ENCODE measurements at places on chromosomes 16 and 17.

DNA sequence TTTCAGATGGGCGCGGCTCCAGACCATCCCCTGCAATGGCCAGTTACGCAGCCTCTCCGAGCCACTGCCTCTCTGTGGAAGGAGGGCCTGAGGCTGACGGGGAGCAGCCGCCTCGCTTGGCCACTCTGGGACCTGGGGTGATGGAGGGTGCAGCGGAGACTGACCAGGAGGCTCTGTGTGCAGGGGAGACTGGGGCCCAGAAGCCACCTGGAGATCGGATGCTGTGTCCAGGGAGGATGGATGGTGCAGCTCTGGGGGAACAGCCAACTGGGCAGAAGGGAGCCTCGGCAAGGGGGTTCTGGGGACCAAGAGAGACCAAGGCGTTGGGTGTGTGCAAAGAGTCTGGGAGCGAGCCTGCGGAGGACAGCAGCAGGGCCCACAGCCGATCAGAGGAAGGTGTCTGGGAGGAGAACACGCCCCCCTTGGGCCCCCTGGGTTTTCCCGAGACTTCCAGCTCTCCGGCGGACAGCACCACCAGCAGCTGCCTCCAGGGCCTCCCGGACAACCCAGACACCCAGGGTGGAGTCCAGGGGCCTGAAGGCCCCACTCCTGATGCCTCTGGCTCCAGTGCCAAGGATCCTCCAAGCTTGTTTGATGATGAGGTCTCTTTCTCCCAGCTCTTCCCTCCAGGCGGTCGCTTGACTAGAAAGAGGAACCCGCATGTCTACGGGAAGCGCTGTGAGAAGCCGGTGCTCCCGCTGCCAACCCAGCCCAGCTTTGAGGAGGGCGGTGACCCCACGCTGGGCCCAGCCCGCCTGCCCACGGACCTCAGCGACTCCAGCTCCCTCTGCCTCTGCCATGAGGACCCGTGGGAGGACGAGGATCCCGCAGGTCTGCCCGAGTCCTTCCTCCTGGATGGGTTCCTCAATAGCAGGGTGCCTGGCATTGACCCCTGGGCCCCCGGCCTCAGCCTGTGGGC is 17.4 kb upstream of the ZFPM1 start:
- DNase-seq = no peak

DNA sequence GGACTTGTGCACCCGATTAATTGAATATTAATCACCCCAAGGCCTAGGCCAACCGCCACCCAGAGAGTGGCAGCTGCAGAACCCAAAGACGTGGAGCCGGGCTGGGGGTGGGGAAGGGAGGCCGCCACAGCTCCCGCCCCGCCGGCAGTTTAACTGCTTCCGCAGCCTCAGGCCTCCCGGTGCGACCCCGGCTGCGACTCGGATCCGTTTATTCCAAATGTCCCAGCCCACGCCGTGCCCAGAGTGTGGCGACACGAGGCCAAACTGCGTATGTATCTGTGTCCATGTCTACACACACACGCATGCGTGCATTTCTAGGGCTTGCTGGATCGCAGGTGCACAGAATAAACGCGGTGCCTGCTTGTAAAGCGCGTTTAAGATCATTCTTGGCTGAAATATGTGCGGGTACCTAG is 802 bp upstream of the TOB1 start:
- peak; percentile 67 for DNase-seq

GRCh38 chr17:79097226-79098055 is 22.8 kb downstream of the ENGASE start:
- no peak for DNase-seq

DNA sequence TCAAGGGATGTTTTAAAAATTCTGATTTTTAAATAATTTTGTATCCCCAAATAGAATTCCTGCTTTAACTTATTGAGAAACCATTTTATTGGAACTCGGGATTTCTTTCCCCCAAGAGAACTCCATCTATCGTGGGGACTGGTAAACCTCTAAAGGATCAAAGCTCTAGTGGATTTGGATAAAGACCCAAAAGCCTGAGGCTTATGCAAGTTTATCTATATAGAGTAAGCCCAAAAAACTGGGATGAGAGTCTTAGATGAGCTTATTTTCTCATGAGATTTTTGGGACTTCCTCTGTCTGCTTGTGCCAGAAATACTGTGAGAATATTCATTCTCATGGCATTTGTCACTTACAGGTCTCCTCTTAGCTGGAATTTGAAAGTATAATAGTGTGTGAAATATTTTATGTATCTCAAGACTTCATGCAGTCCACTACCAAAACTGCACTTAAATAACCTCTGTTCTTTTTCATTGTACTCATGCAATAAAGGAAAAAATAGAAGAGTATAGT is 333.1 kb downstream of the BCAS3 start:
- DNase-seq = no peak

DNA sequence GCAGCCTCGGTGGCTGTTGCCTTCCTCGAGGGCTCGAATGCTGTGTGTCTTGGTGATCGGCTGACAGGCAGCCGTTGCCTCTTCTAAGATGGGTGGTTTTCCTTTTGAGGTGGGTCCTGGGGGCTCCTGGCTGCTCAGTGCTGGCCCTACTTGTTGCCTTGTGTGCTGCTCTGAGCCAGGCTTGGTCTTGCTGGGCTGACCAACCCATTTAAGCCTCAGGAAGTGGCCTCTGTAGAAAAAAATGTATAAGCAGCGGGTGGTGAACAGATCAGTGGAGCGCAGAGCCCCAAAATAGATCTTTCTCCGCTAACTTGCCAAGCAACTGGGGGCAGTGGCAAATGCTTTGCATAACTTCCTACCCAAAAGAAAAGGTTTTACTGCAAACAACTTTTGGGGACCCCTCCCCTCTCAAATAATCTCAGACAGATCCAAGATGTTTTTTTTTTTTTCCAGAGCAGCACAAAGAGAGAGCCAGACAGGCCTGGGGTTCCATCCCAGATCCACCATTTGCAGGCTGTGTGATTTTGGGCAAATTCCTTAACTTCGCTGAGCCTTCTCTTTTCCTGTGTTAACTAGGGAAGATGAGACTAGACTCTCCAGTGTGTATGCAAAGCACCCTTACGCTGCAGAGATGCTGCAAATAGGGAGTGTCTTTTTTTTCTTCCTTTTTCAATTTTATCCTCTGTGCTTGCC is 42.5 kb downstream of the PLCG2 start:
- DNase-seq = no peak

- DNase-seq = no peak
Observed at GRCh38 chr16:7083096-7083495, 249.5 kb upstream of the RBFOX1 start.

DNA sequence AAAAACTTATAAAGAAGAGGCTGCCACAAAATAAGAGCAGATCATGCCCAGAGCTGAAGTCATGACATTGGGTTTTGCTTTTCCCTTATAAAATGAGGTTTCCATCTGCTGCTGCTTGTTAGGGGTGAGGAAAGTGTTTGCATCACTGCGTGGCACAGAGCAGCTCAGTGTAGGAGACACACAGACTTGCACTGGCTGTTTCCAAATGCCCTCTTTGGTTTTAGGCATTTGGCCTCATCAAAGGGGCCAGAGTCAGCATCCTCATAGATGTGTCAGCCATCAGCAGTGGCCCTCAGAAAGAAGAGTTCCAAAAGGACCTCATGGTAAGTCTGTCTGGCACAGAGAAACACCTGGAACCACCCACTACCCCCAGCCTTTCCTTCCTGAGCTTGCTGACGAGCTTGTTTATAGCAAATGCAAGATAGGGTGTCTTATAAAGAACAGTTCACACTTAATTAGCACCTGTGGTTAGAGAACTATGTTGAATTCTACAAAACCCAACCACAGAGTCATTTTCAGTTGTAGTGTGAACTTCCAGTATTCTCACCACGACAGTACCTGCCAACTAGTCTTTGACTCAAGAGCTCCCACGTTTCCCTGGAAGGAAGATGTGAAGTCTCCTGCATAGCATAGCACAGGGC is 17.0 kb downstream of the VWA3A start:
- no peak for DNase-seq

GRCh38 chr16:17945080-17945601 is 391.4 kb downstream of the NPIPA8 start:
- DNase-seq = no peak

DNA sequence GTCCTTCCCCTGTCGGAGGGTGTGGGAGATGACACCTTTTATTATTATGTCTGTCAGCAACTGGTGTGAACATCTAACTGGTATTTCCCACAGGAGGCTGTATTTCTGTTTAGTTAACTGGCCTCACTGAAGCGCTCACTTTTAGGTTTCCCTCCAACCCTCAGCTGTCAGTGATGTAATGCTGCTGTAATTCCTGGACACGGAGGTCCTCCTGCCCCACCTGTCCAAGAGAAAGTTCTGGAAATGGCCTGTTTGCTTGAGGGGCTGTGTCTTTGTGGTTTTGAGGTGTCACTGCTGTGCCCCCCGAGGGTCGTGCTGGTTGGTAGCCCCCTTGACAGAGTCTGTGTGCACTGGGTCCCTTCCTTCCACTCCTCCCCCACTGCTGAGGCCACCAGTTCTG is 11.5 kb downstream of the KCNJ12 start:
- no peak for DNase-seq

GRCh38 chr17:79781736-79782575 is 4.0 kb downstream of the CBX2 start:
- DNase-seq = no peak

DNA sequence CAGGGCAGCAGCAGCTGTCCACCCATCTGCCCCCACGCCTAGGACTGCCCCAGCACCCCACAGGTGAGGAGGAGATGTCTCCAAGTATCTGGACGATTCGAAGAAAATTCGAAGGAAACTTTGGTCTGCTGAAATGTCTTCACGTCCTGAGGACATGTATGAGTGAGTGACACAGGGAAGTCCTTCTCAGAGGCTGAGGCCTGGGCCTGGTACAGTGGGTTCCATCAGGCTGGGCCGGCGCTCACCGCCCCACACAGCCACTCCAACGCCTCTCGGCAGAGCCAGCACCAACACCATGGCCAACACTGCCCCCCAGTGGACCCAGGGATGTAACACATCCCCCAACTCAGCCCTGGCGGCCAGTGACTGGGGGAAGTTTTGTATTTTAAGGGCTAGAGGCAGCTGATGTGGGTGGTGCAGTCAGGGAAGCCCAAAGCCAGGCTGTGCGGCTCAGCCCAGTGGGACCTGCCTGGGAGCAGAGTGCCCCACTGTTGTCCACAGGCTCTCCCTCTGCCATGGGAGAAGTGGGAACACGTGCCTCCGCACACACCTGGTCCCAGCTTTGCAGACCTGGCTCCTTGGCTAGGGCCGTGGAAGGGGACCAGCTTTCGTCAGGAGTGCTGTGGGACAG is 55.8 kb upstream of the FASN start:
- peak; percentile 37 for DNase-seq

- no peak for DNase-seq
Observed at GRCh38 chr17:43787728-43788127, 7.5 kb downstream of the CFAP97D1 start.

GRCh38 chr17:13182450-13182849 is 164.6 kb upstream of the ELAC2 start:
- no peak for DNase-seq

DNA sequence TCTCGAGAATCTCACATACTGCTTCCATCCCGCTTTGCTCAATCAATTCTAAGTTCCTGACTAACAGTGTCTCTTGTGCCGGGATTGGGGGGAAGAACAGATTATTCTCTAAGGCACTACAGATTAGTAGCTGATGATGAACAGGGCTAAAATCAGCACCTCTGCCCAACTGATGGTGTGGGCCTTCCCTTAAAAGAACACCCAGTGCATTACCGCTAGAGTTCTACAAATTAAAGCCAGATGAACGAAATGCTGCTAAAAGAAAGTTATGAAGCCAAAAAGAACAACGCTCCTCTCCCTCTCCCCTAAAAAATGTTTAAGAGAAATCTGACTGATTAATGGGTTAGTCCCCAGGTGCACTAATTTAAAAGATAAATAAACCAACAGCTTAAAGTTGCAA is 4.4 kb downstream of the CDC27 start:
- no peak for DNase-seq

Data from MG63 (cell line).